ENCODE measurements at places on chromosomes 6 and 20.

- no peak for DNase-seq
These were observed 609 bp downstream of the OGFRL1 start for GRCh38 chr6:71289039-71289801.

DNA sequence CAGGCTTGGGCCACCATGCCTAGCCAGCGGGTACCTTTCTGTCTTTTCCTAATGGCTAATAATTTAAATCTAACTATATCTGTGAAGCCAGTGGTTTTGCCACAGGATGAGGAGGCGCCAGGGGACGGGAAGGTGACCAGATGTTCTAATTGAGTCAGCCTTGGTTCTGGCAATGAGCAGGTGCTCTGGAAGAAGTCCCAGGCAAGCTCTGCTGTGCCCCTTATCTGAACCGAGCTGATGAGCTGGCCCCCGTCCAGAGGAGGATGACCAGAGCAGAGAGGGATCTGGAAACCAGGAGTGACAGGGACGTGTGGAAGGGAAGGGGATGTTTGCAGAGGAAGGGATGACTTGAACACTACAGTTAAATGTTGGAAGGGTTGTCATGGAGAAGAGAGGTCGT lies 46.7 kb downstream of the SLC35D3 start:
- no peak for DNase-seq

GRCh38 chr6:7594579-7595125 lies 4.7 kb downstream of the SNRNP48 start:
- no peak for DNase-seq

- DNase-seq = no peak
These were observed 76.0 kb downstream of the MAN1A1 start for GRCh38 chr6:119273272-119274196.

DNA sequence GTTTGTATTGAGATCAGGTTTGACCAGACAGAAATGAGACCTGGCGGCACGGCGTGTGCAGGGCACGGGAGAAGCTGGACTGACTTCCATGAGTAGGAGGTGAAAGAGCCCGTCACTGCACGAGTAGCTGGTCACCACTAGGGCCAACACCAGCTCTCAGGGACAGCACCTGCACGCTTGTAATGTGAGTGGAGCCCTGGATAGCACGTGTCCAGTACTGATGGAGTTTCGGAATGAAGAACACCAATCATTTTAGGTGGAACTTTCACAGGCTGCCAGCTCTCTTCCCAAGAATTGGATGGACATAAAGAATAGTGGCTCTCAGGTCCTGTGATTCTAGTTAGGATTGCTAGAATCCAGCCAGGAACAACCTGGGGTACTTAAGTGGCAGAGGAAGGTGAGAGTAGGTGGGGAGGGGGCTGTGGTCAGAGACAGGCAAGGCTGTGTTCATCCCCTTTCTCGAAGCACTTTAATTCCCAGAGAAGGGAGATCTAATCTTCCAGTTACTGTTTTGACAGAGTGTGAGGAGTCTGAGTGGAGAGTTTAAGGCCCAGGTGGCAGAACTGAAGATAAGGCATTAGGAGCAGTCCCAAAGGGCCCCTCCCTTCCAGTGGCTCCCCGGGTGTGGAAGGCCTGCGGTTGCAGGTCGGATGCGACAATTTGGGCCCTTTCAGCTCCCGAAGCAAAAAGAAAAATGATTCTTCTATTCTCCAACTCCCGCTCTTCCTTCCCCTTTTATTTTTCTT lies 314.8 kb downstream of the QKI start:
- DNase-seq = no peak

- no peak for DNase-seq
These were observed 60.4 kb downstream of the FOXO3 start for GRCh38 chr6:108621117-108621516.

DNA sequence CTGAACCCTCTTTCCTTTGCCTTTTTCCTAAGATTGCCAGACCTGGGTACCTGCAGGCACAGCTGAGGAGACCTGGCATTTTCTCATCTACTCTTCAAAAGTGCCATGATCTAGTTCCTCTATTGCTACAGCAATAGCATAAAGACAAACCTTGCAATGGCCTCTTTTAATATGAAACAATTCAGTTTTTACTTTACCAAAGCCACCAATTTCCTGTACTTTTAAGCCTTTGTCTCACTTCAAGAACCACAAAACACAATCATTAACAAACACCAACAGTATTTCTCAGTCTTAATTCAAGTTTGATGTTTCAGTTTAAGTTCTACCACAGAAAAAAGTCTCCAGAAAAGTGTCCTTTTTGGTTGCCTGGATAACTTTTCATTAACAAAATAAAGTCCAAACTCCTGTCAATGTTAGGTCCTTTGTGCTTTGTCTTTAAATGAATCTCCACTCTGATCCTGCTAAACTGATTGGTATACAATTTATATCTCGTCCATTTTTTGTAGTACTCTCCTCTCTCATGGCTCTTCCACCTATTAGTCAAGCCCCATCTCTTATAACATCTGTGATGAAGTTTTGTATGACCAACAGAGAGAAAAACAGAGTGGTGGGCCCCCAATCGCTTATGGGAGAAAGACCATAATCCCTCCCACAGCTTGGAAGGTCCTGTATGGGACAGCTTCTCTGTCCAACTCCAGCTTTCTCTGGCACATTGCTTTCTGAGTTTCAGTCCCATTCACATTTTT lies 50.5 kb upstream of the THEMIS start:
- no peak for DNase-seq

GRCh38 chr6:568954-569523 lies 87.9 kb downstream of the HUS1B start:
- DNase-seq = no peak

DNA sequence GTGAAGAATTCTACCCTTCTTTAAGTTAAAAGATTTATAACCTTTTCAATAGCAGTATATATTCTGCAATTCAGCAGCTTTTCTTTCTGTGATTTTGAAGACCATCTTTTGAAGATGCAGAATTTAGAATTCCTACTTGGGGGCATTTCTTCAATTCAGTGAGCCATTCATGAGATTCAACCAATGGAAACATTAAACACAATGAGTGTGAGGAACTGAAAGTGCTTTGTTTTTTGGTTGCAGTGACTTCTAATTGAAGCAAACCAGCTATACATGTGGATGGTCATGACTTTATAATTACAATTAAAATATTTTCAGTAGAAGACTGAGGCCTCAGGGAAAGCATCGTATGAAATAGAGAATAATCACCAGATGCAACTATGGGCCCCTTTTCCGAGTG lies 108.3 kb downstream of the CARMIL1 start:
- no peak for DNase-seq

- no peak for DNase-seq
These were observed 211.6 kb upstream of the MARCKS start for GRCh38 chr6:113645576-113645970.

GRCh38 chr20:24370249-24370648 lies 99.2 kb upstream of the SYNDIG1 start:
- no peak for DNase-seq

- no peak for DNase-seq
These were observed 407.1 kb upstream of the MARCKS start for GRCh38 chr6:113450061-113450465.
